Stimulated activated CD8-positive, alpha-beta memory T cell treated with anti-CD3 and anti-CD28 coated beads, Interleukin-7, amount 100 ng/mL, for 1 hour (primary cell): ENCODE measurements at places on chromosomes 6 and 20.

DNA sequence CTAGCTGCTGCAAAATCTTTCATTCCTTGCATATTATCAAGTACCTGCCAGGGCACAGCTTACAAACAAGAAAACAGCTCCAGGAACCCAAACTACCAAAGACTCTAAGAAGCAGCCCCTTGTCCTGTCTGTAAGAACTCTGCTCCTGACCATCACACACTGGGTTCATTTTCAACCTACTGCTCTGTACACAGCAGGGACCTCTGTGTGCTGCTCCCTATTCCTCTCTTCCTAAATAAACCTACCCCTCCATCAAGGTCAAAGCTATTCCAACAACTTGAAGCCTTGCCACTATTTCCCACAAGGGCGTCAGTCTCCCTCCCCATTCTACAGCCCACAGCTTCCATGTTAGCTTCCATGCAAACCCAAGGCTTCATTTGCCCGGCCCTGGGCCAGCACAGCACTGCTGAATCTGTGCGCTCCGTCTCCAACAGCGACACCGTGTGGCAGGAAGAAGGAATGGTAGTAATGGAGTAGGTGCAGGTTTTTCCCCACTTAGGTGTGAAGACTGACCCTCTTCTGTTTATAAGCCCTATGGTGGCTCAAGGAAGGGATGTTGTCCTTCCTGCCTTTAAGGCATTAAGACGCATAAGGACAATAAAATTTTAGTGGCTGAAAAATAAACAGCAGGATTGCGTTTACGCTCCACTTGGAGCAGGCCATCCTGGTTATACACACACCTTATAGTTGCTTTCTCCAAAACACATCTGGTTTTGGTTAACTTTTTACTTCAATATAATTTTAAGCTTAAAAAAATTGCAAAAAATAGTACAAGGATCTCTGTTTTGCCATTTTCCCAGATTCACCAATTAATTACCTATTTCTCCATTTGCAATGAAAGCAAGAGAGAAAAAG lies 115.2 kb upstream of the NXT1 start:
- DNase-seq = no peak

GRCh38 chr6:106805771-106806170 lies 168.8 kb downstream of the CD24 start:
- DNase-seq = no peak

GRCh38 chr20:63006540-63007359 lies at the start of gene BHLHE23:
Gene BHLHE23 (minus strand): TSS chr20:63006964. CDS start chr20:63006774, 190 bp downstream.
- no peak for DNase-seq

- no peak for DNase-seq
Measured at GRCh38 chr6:17098538-17098937, 3.3 kb upstream of the STMND1 start.

- no peak for DNase-seq
Measured at GRCh38 chr6:70110126-70111022, 192.5 kb downstream of the COL9A1 start.

- no peak for DNase-seq
Measured at GRCh38 chr6:147821295-147821897, 312.9 kb downstream of the SAMD5 start.

- no peak for DNase-seq
Measured at GRCh38 chr6:158322724-158323560, 10.7 kb downstream of the TULP4 start.

- DNase-seq = no peak
Measured at GRCh38 chr6:52285177-52286068, 881 bp upstream of the MCM3 start.
